Left lobe of liver (tissue), 2 donors: ENCODE measurements at places on chromosomes 1 and 21. TPM values are rescaled to one million over a fixed set of nuclear protein-coding genes. Genes with fewer than 3 reads are reported as not detected.
A peak's percentile ranks its signal among the peaks of the same experiment; 100 is the strongest.

- no peak for DNase-seq
These were observed 338.6 kb downstream of the PAPPA2 start for GRCh38 chr1:176801514-176802020.

DNA sequence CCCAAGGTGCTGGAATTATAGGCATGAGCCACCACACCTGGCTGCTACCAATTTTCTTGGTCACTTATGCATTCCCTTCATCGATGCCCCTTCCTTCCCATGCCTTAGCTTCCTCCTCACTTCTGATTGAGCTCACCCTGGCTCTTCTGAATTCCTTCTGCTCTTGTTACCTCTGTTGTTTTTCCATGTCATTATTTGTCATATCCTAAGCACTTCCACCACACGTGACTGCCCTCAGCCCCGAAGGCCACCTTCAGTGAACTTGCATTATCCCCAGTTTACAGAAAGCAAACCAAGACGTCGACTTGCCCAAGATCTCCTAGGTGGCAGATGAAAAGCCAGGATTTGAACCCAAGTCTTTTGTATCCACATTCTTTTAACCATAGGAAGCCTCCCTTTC lies 30.7 kb downstream of the CA6 start:
- DNase-seq = no peak

DNA sequence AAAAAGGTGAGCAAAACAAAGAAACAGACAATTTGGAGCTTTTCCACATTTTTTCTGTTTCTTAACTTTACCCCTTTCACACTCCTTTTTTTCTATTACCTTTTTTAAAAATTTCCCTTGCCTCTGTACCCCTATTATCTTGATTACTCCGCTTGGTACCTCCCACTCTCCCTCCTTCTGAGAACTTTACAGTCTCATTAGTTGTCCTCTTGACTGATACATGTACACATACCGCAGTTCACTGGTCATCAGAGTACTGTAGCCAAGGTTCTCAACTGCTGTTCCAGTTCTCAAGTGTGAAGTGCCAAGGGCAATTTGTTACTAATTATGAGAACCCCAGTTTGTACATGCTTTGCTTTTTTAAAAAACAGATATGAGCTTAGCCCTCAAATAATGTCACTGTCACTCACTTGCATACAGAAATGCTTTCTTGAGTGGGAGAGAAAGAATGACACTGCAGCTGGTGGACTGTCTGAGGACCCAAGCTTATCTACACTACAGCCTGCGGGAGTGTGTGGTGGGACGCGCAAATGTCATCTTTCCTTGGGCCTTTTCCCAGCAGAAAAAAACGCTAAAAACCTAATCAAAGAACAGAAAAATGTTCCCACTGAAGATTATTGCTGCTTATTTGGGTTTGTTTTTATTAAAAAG lies 160.8 kb downstream of the DISP1 start:
- DNase-seq = no peak

GRCh38 chr21:37496972-37497371 lies 130.4 kb downstream of the DYRK1A start:
- DNase-seq = no peak

DNA sequence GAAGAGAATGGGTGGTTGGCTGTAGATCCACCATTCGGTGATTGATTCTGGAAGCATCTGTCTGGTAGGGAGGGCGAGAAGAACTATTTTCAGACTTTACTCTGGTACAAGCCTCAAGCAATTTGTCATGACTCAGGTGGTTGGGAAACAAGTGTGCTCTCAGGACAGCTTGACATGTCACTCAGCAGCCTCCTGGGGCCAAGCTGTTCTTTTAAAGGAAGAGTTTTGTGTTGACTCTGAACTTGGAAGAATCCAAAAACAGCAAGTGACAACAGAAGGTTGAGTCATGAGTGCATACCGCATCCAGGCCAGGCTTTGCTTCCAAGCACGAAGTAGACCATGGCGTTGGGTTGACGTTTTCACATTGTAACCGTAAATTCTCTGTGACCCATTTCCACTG lies 65.9 kb downstream of the CLIC6 start:
- no peak for DNase-seq

- DNase-seq = no peak
These were observed 5.7 kb downstream of the DYRK1A start for GRCh38 chr21:37372127-37372731.

SLC45A3 gene
- 21.2 TPM for total RNA-seq

GRCh38 chr1:29390491-29391361 lies 154.4 kb downstream of the PTPRU start:
- peak; percentile 35 for DNase-seq

GOLT1A gene
- 63.9 TPM for total RNA-seq

PYHIN1 gene
- 0.18 TPM for total RNA-seq

FCRL2 gene
- total RNA-seq = not detected
